T-helper 2 cell (primary cell): ENCODE measurements at places on chromosomes 1 and 21.

DNA sequence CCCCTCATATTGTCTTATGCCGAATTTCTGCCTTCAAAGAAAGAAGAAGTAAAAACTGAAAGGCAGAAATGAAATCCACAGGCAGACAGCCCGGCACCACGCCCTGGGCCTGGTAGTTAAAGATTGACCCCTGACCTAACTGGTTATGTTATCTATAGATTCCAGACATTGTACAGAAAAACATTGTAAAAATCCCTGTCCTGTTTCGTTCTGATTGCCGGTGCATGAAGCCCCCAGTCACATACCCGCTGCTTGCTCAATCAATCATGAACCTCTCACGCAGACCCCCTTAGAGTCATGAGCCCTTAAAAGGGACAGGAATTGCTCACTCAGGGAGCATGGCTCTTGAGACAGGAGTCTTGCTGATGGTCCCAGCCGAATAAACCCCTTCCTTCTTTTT is 49.3 kb downstream of the JMJD4 start:
- DNase-seq, result no peak

- DNase-seq, result no peak
Observed at GRCh38 chr21:45075596-45076244, 1.3 kb downstream of the ADARB1 start.

DNA sequence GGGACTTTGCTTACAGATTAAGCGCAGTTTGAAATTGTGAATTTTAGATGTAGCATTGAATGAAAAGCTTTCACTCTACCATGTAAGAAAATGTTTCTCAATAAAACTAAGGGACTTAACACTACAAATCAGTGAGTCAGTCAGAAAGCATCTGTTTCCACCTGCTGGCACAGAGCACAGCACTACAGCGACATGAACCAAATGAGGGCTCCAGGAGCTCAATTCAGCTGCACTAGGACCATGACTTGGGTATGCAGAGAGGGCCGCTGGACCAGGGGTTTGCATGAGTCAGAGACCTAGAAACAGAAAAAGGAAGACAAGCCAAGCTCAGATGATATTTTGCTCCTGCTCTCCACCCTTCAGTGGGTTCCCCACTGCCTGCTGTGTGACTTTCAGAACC is 5.2 kb downstream of the SUSD4 start:
- peak; percentile 25 for DNase-seq

GRCh38 chr1:159882527-159882862 is 17.5 kb downstream of the CFAP45 start:
- DNase-seq, result no peak

DNA sequence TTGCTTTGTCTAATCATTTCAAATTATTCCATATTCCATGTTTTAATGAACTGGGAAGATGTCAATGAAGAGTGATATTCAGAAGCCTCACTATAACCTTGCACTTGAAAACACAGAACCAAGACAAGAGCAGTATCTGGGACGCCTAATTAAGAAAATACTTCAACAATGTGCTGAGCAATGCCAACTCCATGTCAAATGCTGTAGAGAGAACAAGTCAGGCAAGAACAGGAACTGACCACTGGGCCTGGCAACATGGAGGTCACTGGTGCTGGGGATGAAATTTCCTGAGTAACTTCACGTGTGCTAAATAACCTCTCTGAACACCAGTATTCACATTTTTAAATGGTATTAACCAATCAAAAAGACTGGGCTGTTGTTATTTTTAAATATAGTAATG is 22.8 kb downstream of the HEATR1 start:
- no peak for DNase-seq

GRCh38 chr1:66300972-66301451 is 232.9 kb upstream of the SGIP1 start:
- DNase-seq, result peak; percentile 50

DNA sequence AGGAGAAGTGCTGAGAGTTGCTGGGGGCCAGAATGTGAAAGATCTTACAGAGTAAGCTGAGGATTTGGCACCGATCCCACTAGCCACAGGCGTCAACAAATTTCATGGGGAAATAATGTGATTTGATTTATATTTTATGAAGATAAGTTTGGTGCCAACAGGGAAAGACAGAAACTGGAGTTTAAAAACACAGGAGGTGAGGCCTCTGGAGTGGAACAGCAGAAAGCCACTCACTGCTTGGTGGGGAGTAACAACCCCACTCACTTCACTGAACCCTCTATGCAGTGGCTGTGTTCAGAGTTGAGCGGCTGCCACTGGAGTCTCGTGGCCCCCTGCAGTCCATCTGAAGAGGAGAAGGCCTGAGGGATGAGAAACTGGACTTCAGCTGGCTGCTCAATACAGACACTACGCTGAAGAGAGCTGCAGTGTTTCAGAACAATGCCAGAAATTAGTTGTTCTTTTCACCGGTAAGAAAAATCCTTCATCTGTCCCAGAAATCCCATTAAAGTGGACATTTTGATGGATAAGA is 48.0 kb upstream of the RXRG start:
- no peak for DNase-seq

DNA sequence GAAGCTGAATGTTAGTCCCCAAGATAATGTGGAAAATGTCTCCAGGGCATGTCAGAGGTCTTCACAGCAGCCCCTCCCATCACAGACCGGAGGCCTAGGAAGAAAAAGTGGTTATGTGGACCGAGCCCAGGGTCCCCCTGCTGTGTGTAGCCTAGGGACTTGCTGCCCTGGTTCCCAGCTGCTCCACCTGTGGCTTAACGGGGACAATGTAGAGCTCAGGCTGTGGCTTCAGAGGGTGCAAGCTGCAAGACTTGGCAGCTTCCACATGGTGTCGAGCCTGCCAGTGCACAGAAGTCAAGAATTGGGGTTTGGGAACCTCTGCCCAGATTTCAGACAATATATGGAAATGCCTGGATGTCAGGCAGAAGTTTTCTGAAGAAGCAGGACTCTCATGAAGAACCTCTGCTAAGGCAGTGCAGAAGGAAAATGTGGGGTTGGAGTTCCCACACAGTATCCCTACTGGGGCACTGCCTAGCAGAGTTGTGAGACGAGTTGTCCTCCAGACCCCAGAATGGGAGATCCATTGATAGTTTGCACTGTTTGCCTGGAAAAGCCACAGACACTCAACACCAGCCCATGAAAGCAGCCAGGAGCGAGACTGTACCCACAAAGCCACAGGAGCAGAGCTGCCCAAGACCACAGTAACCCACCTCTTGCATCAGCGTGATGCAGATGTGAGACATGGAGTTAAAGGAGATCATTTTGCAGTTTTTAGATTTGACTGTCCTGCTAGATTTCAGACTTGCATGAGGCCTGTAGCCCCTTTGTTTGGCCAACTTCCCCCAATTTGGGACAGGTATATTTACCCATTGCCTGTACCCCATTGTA is 204.9 kb downstream of the MRPL39 start:
- no peak for DNase-seq

GRCh38 chr1:44526295-44527073 is 121.4 kb downstream of the RNF220 start:
- no peak for DNase-seq

- no peak for DNase-seq
Observed at GRCh38 chr1:160641323-160642280, 5.2 kb downstream of the SLAMF1 start.

DNA sequence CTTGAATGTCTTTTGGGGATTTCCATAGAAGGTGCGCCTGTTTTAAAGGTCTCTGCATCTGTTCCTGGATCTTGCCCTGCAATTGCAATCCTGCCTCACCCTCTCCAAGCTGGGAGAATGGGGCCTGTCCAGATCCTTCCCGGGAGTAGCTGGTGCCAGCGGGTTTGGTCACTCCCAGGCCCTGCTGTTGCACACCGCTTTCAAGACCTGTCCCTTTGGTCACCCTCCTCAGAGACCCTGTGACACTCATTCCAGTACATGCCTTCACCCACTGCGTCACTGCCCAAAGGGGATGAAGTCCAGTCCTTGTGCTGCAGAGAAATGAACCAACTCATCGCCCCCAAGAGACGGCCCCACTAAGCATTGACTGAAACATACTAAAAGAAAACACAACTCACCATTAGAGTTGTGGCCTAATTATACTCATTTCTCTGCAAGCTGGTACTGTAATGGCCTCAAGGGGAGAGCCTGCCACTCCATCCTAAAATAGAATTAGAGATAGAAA is 1.9 kb upstream of the IRF2BP2 start:
- no peak for DNase-seq

DNA sequence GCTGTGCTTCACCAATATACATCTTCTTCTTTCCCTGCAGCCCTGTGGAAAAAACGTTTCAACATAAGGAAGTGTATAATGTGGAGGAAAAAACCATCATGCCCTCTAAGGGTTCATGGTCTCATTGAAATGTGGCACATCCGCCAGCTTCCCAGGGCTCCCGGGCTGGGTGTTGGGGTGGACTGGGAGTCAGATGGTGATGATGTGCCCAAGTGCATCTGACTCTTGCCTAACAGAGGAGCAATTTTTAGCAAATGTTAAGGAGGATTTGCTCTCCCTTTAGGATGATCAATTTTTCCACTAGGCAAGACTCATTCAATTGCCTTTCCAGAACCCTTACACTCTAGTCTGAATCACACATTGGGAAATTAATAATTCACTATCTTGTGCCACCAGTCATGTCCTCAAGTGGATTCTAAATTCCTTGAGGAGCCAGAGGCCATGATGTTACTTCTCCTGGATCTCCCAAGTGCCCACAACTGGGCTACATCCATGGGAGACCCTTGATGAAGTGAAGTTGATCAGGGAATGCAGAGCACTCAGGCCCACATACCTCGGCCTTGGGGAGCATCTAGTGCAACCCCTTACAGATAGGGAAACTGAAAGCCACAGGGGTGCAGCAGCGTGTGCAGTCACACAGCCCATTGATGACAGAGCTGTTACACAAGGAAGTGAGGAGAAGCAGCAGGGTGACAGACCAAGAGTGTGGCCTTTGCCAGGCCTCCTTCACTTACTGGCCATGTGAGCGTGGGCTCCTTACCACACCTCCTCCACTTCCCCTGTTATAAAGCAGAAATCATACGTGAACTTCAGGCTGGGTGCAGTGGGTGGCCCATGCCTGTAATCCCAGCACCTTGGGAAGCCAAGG is 100.0 kb upstream of the SLC44A3 start:
- DNase-seq, result no peak

- no peak for DNase-seq
Observed at GRCh38 chr1:97457446-97458089, 463.3 kb downstream of the DPYD start.

DNA sequence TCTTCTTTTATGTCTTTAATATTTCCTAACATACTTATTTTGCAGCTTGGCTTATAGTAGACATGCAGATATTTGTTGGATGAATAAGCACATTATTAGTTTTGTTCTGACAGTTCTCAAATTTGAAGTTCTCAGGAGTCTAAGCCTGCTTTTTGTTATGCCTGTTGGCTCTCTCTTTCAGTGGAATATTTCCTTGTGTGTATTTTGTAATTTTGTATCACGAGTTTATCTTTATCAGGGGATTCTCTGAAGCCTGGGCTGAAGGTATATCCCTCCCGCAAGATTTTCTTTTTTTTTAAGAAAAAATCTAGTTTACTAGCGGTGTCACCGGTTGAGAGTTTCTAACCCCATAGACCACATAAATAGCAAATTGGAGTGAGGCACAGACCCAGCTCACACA is 105.9 kb downstream of the RGL1 start:
- no peak for DNase-seq

- peak; percentile 26 for DNase-seq
Observed at GRCh38 chr1:61083013-61083806, 849 bp downstream of the NFIA start.

DNA sequence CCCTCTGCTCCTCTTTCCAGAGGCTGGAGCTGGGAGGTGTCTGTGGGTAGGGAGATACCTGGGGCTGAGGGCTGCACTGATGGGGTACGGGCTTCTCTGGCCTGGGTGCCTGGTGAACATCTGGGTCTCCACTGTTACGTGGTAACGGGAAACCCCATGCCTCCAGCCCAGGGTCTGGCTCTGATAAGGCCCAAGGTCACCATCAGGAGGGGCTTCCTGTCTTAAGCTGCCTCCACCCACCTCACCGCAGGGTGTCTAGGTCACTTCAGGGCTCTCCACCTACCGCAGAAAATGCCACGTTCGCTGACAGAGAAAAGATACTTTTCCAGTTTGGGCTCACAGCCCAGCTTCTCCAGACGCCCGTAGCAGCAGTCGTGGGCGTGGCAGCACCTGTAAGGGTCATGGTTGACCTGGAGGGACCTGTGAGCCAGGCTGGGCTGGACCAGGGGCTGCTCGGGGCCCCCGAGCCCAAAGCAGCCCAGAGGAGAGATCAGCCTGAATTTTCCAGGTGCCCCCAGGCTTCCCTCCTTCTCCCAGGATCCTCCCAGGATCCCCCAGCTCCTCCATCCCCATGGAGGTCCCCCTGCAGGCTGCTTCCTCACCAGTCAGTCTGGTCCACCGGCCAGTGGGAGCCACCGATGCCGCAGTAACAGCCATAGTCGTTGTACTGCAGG is 1.3 kb downstream of the PLA2G2E start:
- no peak for DNase-seq

DNA sequence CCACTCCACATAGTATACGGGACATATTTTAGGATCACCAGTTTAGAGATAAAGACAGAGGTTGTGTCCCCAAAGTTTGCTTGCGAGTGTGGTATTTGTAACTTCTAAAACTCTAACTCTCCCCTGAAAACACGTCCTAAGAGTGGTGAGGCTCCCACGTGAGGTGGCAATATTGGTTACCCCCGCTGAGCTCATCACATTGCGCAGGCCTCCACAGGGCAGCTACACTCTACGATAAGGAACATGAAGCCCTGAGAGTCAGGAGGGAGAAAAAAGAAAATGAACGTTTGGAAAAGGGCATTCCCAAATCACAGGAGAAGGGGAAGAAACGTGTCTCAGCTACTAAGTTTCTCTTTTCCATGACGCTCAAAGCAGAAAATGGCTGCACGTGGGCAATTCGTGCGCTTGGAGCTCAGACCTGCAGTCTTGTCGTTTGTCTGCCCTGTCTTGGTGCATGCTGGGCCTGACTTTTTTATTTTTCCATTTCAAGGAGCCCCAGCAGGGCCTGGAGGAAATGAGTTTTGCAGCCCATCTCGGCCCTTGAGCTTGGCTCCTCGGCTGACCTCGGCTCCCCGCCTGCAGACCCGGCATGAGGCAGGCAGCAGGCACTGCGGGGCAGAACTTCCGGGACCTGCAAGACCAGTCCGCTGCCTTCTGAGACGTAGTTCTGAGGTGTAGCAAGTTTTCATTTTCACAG is 25.7 kb downstream of the ERG start:
- no peak for DNase-seq

- DNase-seq, result no peak
Observed at GRCh38 chr21:28483301-28484035, 509.2 kb downstream of the LTN1 start.

- DNase-seq, result no peak
Observed at GRCh38 chr1:43363283-43363934, 4.4 kb downstream of the ELOVL1 start.

DNA sequence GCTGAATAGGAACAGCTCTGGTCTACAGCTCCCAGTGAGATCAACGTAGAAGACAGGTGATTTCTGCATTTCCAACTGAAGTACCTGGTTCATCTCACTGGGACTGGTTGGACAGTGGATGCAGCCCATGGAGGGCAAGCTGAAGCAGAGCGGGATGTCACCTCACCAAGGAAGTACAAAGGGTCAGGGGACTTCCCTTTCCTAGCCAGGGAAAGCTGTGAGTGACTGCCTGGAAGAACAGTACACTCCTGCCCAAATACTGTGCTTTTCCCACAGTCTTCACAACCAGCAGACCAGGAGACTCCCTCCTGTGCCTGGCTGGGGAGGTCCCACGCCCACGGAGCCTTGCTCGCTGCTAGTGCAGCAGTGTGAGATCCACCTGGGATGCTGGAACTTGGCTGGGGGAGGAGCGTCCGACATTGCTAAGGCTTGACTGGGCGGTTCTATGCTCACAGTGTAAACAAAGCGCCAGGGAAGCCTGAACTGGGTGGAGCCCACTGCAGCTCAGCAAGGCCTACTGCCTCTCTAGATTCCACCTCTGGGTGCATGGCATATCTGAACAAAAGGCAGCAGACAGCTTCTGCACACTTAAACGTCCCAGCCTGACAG is 14.7 kb downstream of the CR1L start:
- DNase-seq, result no peak
